ENCODE measurements at places on chromosomes 1 and 21.

DNA sequence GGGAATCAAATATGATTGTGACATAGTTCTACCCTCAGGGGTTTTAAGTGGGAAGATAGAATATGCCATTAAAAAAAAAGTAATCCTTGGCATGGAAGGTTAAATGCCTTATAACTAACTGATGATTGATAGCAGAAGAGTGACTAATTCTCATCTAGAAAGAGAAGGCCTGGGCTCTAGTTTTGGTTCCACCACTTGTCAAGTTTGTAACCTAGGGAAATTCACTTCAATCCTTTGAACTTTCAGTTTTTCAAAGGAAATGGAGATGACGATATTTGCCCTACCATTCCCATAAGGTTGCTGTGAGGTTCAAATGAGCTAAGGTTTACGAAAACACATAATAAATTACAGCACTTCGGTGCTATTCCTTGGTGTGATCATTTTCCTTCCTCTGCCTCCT is 88.5 kb downstream of the GPR88 start:
- DNase-seq = no peak

GRCh38 chr1:2300004-2300771 is 72.1 kb downstream of the SKI start:
- peak; percentile 32 for DNase-seq

- no peak for DNase-seq
Observed at GRCh38 chr1:37036667-37037053, 2.3 kb upstream of the GRIK3 start.

GRCh38 chr1:197178998-197179397 is 32.5 kb upstream of the ASPM start:
- no peak for DNase-seq
